ENCODE measurements at places on chromosomes 2 and 18.

GRCh38 chr18:56096861-56097260 is 508.9 kb upstream of the TCF4 start:
- no peak for DNase-seq

GRCh38 chr2:41853427-41854191 is 194.2 kb upstream of the PKDCC start:
- DNase-seq = no peak

DNA sequence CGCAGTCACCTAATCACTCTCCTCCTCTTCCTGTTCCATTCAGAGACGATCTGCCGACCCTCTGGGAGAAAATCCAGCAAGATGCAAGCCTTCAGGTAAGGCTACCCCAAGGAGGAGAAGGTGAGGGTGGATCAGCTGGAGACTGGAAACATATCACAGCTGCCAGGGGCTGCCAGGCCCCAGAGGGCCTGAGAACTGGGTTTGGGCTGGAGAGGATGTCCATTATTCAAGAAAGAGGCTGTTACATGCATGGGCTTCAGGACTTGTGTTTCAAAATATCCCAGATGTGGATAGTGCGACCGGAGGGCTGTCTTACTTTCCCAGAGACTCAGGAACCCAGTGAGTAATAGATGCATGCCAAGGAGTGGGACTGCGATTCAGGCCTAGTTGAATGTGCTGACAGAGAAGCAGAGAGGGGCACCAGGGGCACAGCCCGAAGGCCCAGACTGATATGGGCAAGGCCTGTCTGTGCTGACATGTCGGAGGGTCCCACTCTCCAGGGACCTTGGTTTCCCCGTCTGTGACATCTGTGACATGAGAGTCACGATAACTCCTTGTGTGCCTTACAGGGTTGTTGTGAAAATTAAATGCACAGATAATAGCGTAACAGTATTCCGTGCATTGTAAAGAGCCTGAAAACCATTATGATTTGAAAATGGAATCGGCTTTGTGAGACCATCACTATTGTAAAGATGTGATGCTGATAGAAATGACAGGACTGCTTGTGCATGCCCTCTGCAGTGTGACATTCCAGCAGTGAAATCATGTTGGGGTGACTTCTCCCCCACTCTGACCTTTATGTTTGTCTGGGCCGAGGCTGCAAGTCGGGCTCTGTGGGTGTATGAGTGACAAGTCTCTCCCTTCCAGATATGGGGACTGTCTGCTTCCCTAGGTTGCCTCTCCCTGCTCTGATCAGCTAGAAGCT is 510 bp downstream of the IL1RN start:
- DNase-seq = no peak

DNA sequence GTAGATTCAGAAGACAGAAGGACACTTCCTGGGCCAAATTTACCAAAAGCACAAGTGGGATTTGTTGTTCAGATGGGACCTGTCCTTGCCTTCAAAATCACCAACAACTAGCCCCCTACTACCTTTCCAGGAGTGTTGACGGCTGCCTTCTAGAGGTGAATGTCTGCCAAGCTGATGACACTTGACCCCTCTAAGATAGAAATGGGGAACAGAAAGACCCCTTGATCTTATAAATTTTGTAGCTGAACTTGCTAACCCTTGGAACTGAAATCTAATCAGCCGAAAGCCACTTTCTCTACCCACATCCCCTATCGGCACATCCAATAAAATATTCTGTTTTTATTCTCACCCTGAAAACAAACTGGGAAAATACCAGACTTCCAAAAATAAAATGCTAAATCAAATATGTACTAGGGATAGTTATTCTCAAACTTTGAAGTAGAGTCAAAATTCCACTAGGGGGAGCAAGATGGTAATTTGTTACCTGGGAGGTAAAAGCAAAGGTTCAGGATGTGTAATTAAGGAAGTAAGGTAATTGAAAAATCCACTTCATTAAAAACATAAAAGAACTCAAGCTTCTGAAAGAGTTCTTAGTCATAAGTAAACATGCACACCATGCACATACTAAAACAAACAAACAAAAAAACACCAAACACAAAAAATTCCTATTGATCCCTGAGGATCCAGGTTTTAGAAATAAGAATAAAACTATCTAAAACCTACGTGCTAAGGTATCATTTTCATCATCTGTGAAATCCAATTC is 119.2 kb downstream of the ANKRD44 start:
- no peak for DNase-seq

DNA sequence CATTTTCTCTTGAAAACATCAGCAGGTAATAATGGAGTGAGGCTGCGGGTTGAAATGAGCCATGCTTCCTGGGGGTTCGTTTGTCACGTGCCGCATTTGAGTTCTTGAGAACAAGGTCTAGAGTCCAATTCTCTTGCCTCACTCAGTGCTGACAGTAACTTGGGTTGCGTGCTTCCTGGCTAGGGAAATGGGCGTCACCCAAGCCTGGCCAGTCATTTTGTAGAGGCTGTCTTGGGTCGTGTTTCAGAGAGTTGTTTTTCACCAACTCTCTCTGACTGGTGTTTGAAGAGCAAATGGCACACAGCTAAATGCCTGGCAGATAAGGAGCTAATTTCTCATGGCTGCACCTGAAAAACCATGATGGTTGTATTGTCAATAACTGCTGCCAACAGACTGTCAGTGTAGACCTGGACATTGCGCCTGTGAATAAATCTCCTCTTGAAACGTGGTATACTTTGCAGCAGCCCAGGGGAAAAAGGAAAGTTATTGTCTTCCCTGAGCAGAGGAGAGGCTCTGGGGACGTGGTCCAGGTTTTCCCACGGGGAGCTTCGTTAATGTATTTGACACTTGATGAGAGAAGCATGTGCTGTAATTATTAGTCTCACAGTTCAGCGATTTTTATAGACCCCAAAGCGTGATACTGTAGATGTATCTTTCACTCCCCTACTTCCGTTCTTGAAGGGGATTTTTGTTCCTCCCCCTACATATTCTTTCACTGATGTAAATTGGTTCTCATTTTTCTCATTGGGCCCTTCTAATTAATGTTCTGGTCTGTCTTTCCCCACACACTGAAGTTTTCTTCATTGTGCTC is 196.0 kb downstream of the FHOD3 start:
- DNase-seq = no peak

DNA sequence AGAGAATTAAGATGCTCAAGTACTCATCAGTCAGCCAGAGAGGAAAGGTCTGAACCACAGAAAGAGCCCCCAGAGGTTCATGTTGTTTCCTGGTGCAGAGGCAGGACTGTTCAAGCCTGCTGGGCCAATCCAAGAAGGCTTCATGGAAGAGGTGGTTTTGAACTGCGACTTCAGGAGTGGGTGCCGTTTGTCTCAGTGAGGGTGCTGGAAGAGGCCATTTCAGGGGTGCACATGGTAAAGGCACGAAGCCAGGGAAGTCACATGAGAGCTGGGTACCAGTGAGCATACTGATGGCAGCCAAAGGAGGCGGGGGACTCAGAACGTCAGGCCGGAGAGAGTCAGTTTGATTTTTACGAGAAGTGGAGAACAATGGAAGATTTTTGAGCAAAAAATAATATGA is 55.5 kb downstream of the EMILIN2 start:
- no peak for DNase-seq

- DNase-seq = no peak
These were observed at the start of gene SCN3A for GRCh38 chr2:165203689-165204559. Gene SCN3A (minus strand): TSS chr2:165204050. CDS start chr2:165176394, 27,656 bp downstream.

DNA sequence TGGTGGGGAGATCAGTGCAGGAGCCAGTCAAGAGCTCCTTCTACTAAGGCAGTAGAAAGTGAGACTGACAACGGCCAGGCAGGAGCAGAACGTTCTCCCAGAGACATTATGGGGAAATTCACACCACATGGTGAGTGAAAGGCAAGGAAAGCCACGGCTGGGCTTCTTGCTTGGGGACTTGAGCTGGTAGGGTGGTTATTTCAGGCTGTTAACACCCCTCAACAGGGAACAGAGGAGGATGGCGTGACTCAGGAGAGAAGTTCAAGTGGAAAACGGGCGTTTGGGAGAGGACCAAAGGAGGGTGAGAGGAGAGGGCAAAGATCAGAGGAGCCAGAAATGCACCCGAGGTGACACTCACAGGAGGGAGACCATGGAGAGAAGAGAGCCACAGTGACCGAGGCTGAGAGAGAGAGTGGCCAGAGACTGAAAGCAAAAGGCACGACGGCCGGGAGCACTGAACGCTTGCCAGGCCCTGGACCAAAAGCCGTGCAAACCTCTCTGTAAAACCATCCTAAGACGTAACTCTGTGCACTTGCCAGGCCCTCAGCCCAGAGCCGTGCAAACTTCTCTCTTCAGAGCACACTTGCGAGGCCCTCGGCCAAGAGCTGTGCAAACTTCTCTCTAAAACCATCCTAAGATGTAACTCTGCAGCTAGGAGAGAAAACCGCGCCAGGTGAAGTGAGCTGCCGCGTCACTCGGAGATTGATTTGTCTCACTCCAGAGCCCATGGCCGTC is 7.7 kb downstream of the TPO start:
- DNase-seq = no peak

DNA sequence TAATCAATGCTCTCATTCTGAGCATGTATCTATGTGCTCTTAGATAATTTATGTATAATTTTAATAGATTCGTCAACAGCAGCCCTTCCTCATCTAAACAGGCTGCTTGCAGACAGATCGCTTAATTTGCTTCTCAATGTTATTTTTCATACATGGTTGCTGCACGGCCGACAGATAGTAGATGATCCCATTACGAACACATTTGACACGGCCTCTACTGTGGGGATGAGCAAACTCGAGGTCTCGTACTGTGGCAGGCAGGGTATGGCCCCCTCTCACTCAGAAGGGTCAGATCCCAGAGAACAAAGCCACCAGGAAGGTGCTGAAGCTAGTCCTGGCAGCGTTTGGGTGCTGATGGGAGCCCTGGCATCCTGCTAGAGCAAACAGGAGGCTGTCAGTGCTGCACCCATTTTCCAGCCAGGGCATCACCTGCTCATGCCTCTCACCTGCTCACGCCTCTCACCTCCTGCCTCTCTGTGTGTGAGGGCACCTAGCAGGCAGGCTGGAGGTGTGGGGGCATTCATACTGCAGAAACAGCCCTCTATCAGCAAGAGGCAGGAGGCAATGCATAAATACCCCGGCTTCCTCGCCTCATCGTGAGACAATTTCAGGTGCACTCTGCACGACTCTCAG is 80.0 kb downstream of the KLHL29 start:
- no peak for DNase-seq

- no peak for DNase-seq
These were observed 226.9 kb upstream of the SMIM21 start for GRCh38 chr18:75654386-75654785.
